Spinal cord (tissue), 10 donors: ENCODE measurements at places on chromosomes 1 and 21. TPM values are rescaled to one million over a fixed set of nuclear protein-coding genes. Genes with fewer than 3 reads are reported as not detected.

The CASZ1 gene
- 6.0 TPM for total RNA-seq

The FAM163A gene
- 0.55 TPM for total RNA-seq

The SLC19A2 gene
- 18.8 TPM for total RNA-seq

The FMO5 gene
- 2.5 TPM for total RNA-seq

The ZNF683 gene
- not detected for total RNA-seq

The TACSTD2 gene
- 0.11 TPM for total RNA-seq
